ENCODE measurements at places on chromosomes 6 and 20.

DNA sequence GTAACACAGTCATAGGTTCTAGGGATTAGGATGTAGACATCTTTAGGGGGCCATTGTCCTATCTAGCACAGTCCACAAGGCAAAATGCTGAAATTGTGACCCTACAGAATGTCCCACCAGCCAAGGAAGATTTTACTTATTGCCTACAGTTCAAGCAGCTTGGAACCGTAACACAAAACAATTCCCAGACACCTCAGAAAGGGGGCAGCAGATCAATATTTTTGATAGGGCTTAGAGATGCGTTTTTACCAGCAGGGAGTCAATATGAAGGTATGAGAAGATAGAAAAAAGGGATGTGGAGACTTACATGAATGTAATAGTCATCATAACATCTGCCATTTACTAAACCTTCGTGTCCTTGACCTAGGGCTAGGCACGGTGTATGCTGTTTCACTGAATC lies 81.0 kb downstream of the TMEM170B start:
- DNase-seq, result no peak

DNA sequence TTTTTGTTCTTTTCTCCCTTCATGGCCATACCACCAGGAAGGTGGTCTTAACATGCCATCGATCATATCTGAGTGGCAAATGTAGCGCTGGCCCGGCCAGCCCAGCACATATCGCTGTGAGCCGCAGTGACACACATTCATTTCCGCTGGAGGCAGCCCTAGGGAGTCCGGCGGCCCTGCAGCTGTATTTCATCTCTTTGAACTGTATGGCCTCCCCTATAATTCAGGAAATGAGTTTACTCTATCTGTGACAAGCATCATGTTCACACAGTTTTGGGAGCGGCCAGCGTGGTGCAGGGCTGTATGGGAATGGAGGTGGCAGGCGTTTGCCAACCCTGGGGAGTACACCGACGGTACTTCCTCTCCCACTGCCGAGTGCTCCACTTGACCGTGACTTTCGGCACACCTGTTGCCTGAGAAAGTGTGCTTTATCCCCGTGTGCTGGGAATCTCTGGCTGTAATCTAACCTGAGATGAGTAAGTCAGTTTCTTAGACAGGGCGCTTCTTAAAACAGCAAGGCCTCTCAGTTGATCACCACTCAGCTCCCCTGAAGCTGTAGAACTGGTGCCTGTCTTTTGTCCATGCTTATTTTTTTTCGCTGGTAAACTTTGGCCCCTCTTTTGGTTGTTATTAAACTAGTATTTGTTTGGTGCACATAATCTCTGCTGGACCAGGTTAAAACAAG lies 257.1 kb upstream of the TAB2 start:
- DNase-seq, result no peak

DNA sequence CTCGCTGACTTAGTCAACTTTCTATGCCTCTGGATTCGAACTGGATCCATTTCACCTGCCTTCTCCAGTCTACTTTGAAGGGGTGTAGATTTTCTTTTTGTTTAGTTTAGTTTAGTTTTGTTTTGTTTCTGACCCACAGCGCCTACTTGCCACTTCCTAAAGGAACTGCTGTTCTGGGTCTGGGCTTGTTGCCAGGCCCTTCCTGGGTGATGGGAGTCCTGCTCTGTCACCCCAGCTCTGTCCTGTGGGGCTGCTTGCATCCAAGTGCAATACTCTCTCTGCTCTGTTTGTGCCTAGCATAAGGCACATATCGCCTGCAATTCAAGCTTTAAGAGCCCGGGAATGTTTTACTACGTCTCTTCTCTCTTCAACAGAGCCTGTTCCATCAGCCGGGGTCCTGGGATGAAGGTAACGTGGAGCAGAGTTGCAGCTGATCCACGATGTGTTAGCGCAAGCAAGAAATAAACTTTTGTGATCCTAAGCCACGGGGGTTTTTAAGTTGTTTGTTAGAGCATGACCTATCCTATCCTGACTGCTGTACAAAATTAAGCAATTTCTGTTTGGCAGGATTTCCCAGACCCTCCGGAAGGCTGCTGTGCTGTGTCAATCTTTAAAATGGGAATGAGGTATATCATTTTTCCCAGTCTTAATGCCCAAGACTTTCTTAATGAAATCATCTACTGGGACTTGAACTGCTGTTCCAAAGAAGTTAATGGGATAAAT lies 30.9 kb upstream of the TAGAP start:
- DNase-seq, result no peak

- DNase-seq, result no peak
Measured at GRCh38 chr6:160362556-160362955, 14.4 kb downstream of the SLC22A3 start.

GRCh38 chr6:150733726-150734125 lies 131.8 kb upstream of the MTHFD1L start:
- DNase-seq, result no peak

GRCh38 chr6:46815130-46815529 lies 21.9 kb downstream of the MEP1A start:
- no peak for DNase-seq
